ENCODE measurements at places on chromosomes 11 and 22. TPM values are rescaled to one million over a fixed set of nuclear protein-coding genes. Genes with fewer than 3 reads are reported as not detected.
A peak's percentile ranks its signal among the peaks of the same experiment; 100 is the strongest.

DNA sequence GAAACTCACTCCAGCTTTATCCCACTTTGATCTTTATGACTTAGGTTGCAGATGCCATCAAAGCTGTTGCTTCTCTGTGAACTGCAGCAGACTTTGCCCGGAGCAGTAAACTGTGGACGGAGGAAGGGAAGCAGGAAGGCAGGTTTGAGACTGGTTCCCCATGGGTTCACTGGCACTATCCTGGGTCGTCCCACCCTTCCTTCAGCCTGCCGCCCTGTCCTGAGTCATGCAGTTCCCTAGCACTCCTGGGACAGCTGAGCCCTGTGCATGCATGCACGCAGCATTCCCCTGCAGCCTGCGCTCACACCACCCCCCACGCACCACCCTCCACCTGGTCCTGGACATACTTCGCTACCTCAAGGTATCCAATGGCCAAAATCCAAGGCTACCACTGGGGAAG, 23.5 kb upstream of the P2RY2 start:
- DNase-seq, result no peak

Gene TRIM6
- 0.46 TPM for total RNA-seq

Gene VWA5A
- 4.3 TPM for total RNA-seq

GRCh38 chr11:70477176-70477575, 78.8 kb downstream of the CTTN start:
- no peak for DNase-seq

- no peak for DNase-seq
Observed at GRCh38 chr11:46981436-46981835, 44.9 kb downstream of the CSTPP1 start.

DNA sequence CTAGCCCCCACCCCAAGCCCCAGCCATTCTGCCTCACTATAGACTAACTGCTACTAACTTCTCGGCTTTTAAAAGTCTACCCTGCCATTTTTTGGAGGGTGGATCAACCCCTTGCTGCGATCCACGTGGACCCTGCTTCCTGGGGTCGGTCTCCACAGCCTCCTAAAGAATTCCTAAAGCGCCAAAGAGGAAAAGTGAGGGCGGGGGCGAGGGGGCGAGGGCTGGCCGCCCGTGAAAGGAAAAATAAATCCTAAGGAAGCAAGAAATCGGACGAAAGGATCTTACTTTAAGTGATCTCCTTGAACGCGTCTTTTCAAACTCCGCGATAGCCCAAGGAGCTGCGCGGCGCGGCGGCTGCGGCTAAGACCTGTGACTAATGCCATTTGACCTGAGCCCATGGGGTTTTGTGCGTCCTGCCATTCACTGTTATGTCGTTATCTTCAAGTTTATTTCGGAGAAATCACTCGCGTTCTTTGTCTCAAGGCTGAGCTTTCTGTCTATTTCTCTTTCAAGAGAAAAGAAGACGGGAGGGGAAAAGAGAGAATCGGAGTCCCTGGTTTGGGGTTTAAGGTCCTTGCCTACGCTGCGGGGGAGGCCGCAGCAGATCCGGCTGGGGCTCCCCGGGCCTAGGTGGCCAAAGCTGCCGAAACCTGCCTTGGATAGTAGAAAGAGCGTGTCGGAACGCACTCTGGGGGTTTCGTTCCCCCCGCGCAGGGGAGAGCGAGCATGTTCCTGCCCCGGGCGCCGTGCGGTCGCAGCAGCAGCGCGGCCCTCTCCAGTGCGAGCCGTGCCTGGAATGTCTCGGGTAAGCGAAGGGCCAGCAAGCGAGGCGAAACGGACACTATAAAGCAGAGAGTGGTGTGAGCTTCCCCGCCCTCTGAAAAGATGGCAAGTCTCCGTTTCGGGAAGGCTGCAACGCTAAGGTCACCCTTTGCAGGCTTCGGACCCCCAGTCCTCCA, 2.8 kb upstream of the DBX1 start:
- no peak for DNase-seq

DNA sequence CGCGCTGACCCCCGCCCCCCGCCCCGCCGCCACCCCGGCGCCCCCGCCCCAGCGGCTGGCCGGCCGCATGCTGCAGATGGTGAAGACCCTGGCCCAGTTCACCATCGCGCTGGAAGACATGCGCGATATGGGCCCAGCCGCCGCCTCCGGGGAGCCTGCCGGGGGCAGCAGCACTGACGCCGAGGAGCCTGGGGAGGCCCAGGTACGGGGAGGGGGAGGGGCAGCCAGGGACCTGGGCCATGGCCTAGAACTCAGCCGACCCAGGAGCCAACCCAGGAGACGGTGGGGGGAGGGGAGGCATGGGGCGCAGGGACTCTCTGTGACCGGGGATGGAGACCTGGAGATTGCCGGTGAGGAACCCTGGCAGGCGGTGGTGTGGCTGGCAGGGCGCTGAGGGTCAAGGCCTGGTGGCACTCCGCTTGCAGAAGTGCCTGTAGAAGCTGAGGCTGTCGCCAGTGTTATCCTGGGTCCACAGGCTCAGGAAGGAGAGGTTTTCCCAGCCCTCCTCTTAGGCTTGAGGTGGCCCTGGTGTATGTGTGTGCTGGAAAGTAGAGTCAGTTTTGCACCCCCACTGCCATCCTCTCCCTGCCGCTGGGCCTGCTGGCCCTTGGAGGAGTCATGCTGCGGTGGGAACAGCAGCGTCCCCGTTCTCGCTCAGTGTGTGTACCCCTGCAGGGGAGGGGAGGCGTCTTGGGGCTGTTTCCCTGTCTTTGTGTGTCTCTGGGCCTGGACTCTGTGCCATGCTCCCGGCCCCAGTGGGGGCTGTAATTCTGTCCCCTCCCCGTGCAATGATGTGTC, 32.9 kb upstream of the RELT start:
- DNase-seq, result no peak

GRCh38 chr11:18698341-18699268, at the start of gene TMEM86A:
TMEM86A (plus strand) TSS chr11:18698779; CDS start chr11:18698887, 108 bp downstream.
- peak; percentile 95 for DNase-seq

GRCh38 chr11:31714840-31715239, 96.3 kb downstream of the PAX6 start:
- no peak for DNase-seq

GRCh38 chr11:46290598-46291309, 13.3 kb downstream of the CREB3L1 start:
- DNase-seq, result no peak

GRCh38 chr11:68009391-68010089, 587 bp upstream of the ALDH3B1 start:
- DNase-seq, result no peak

GRCh38 chr22:27438271-27438980, 363.1 kb downstream of the MN1 start:
- no peak for DNase-seq

- DNase-seq, result no peak
Observed at GRCh38 chr11:1401656-1402221, 12.0 kb downstream of the BRSK2 start.

DNA sequence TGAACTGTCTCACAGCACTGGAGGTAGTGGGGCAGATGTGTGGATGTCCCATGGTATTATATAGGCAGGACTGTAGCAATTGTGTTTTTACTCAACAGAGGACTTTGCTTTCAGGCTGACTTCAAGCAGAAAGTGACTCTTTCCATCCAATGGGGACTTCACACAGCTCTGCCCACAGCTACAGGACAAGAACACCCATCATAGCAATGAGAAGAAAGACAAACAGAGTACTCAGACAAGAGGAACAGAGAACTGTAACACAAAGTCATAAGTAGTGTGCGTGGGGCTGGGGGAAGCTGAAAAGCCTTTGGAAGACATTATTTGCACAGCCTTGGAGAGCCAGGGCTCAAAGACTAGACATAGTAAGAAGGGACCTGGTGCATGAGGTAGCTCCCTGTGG, 70.3 kb downstream of the CCDC81 start:
- DNase-seq, result no peak

Gene OR52I2
- not detected for total RNA-seq

Gene SSTR3
- not detected for total RNA-seq

- DNase-seq, result no peak
Observed at GRCh38 chr11:83024270-83024854, 47.3 kb downstream of the RAB30 start.

Gene MYOD1
- not detected for total RNA-seq

DNA sequence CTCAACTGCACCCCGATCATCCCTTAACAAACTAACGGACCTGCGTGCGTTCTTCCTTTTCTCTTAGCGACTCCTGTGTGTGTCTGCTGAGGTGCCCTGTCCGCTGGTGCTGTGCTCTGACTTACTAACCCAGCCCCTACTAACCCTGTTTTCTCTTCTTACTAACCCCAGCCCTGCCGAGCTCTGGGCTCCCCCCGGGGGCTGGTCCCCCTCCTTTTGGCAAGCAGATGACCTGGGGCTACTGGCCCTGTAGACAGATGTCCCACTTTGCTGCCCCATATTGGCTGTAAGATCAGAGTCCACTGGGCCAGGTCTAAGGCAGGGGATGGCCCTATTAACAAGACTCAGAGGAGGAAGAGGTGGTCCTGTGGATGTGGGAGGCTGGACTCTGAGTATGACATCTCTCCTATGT, 14.7 kb downstream of the MIAT start:
- no peak for DNase-seq

DNA sequence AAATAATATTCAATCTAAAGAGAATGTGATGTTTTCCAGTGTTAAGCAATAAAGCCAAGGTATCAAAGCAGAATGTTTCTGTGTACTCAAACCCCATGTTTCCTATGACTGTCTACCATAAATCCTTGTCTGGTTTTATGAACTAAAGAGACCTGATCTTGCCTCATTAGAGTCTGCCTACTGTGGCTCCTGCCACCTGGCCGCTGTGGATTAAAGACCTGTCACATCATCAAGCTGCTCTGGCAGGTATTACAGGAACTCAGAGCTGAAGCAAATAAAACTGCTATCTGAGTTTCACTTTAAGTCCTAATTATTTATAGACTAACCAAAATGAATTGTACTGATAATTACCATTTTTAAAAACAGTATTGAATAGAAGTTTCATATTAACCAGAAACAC, 207.8 kb upstream of the CCDC90B start:
- DNase-seq, result no peak

Gene TMEM121B
- 1.0 TPM for total RNA-seq

Gene KCTD14
- 0.13 TPM for total RNA-seq

Gene AIFM3
- total RNA-seq, result 0.54 TPM

DNA sequence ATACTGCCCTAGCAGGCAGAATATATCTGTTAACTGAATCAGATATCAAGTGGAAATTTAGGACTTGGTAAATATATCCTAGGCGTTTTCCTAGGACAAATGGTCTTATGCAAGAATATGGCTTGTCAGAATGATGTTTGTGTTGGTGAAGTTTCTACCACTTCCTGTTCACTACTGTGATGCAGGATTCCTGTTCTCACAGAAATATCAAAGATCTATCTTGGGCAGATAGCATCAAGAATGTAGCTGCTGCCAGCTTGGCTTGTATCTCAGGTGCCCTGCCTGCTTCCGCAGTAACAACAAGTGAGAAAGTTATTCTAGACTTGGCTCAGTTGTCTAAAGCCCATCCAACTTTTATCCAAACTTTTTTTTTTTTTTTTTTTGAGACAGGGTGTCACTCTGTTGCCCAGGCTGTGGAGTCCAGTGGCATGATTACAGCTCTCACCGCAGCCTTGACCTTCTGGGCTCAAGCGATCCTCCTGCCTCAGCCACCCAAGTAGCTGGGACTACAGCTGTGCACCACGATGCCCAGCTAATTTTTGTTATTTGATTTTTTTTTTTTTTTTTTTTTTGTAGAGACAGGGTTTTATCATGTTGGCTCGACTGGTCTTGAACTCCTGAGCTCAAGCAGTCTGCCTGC, 61.3 kb downstream of the PPME1 start:
- DNase-seq, result no peak

- DNase-seq, result no peak
Observed at GRCh38 chr11:87114093-87114492, 76.4 kb downstream of the TMEM135 start.

Gene CDHR5
- total RNA-seq, result not detected

DNA sequence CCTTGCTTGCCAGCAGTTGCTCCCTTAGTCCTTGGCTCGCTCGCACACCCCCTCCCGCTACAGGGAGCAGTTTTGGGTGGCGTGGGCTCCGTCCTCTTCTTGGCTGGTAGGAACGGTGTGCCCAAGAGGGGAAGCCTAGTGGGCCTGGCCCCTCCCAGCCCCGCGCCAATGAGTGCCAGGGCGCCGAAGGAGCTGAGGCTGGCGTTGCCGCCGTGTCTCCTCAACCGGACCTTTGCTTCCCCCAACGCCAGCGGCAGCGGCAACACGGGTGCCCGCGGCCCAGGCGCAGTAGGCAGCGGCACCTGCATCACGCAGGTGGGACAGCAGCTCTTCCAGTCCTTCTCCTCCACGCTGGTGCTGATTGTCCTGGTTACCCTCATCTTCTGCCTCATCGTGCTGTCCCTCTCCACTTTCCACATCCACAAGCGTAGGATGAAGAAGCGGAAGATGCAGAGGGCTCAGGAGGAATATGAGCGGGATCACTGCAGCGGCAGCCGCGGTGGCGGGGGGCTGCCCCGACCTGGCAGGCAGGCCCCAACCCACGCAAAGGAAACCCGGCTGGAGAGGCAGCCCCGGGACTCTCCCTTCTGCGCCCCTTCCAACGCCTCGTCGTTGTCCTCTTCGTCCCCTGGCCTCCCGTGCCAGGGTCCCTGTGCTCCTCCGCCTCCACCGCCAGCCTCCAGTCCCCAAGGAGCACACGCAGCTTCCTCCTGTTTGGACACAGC, 1.6 kb downstream of the C11orf87 start:
- DNase-seq, result no peak

- no peak for DNase-seq
Observed at GRCh38 chr22:44640618-44641155, 61.3 kb upstream of the PRR5 start.

Gene CCDC87
- 0.43 TPM for total RNA-seq

Gene OR51E1
- total RNA-seq, result 1.00 TPM

GRCh38 chr11:87840786-87841185, 334.5 kb downstream of the RAB38 start:
- no peak for DNase-seq

Gene JHY
- total RNA-seq, result 1.3 TPM

DNA sequence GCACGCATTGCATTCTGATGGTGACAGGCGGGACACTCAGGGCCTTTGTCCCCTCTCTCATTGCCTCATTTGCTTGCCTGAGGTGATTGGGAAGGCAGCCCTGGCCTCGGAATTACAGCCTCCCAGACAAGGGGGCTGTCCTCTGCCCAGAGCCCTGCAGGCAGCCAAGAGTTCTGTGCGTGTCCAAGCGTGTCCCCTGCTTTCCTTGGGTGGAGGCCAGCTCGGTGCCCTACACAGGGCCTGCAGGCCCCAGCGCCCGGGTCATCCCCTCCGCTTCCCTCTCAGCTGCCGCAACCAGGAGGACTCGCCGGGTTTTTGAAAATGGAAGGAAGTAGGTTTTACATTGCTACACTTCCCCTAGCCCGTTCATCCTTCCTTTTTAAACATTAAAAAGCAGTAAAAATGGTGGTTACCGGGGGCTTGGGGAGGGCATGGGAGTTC, 1.9 kb downstream of the GRAMD4 start:
- DNase-seq, result peak; percentile 89

GRCh38 chr11:54930930-54931329, 224.3 kb downstream of the OR4A5 start:
- DNase-seq, result no peak

Gene DNAJB7
- not detected for total RNA-seq

Gene OR51I1
- total RNA-seq, result not detected

Measured in cardiac septum (tissue), 1 donor.